Stimulated activated CD4-positive, alpha-beta T cell treated with anti-CD3 and anti-CD28 coated beads, Interleukin-2, amount 100 ng/mL, for 24 hours (primary cell): ENCODE measurements at places on chromosomes 13 and 19.

GRCh38 chr13:103371271-103371670, 305.1 kb upstream of the SLC10A2 start:
- no peak for DNase-seq

GRCh38 chr13:45257638-45258333, 56.9 kb upstream of the KCTD4 start:
- no peak for DNase-seq

DNA sequence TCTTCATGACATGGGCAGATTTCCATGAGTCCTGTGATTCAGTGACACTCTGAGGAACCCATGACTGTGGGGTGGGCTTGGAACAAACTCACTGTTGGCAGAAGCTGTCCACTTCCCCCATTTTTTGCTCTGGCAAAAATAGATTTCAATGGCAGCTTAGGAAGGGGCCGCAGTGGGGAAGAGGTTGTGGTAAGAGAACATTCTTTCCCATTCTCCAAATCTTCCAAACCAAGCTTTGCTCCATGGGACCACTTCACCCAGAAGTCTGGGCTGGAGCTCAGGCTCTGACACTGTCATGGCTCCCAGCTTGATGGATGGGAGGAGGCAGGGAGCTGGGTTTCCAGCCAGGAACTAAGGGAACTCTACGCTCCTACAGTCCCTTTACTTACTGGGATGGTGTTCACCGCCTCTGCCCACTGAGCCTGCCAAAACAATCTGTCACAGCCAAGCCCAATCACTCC, 24.9 kb upstream of the MEDAG start:
- DNase-seq = no peak

GRCh38 chr19:56596676-56597075, 1.6 kb downstream of the ZNF71 start:
- no peak for DNase-seq

DNA sequence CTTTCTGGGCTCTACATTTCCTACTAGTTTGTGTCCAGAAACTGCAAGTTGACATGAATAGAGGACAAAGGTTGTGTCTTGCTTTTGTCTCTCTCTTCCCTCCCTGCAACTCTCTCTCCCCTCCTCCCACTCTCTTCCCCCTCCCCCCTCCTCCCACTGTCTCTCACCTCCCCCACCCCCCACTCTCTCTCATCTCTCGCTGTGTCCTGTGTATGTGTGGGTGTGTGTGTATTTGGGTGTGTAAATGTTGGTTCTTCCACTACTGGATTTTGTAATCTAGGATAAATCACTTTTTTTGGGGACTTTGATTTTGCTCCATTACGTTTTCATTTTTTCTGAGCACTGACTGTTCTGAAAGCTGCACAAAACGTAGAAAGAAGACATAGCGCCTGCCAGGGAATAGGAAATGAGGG, 48.4 kb downstream of the AKAP11 start:
- no peak for DNase-seq
